Femur (tissue), 1 donor: ENCODE measurements at places on chromosomes 3 and 15.

- no peak for DNase-seq
Observed at GRCh38 chr3:119781330-119782198, at the start of gene NR1I2. Gene NR1I2, plus strand, starts transcription at chr3:119782101.

- no peak for DNase-seq
Observed at GRCh38 chr3:138232705-138233364, 45.7 kb downstream of the ARMC8 start.

DNA sequence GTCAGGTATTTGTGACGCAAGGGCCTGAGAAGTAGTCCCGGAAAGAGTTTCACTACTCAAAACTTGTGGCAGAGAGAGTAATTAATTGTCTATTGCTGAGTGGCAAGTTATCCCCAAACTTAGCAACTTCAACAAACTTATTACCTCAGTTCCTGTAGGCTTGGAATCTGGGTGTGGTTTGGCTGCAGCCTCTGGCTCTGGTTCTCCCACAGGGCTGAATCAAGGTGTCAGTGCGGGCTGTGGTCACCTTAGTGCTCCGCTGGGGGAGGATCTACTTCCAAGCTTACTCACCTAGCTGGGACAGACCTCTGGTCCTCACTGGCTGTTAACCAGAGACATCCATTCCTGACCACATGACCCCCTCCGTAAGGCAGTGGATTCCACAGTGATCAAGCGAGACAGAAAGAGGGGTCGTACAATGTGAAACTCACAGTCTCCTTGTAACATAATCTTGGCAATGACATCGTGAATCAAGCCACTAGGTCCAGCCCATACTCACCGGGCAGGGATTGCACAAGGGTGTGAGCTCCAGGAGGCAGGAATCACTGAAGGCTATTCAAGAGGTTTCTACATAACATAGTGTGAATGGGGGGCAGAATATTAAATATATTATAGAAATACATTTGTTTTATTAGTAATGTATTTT lies 138.3 kb downstream of the RYR3 start:
- no peak for DNase-seq

GRCh38 chr3:102662498-102662772 lies 227.6 kb downstream of the ZPLD1 start:
- DNase-seq = no peak

GRCh38 chr3:98890181-98890835 lies 11.2 kb downstream of the DCBLD2 start:
- DNase-seq = no peak

GRCh38 chr3:112061152-112061551 lies 25.0 kb upstream of the C3orf52 start:
- DNase-seq = no peak

- DNase-seq = no peak
Observed at GRCh38 chr15:26729581-26729980, 43.3 kb downstream of the GABRB3 start.

GRCh38 chr3:113948015-113948917 lies 453 bp downstream of the ZDHHC23 start:
- DNase-seq = peak; percentile 30

- DNase-seq = peak; percentile 78
Observed at GRCh38 chr3:130509008-130509407, 8.0 kb upstream of the COL6A6 start.

DNA sequence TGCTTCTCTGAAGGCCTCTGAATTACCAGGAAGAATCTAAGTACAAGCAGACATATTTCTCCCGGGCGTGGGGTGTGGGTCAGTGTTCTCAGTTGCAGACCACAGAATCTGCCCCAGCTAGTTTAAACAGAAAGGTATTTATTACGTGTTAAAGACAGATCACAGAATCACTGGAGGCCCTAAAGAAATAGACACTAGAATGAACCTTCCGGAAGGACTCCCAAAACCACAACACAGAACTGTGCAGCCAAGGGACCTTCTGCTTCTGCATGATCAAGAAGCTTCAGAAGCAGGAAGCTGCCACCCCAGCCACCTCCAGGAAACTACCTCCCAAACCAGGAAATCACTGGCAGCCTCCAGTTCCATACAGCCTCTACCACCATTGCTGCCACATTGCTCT lies 32.7 kb upstream of the ZFAND6 start:
- DNase-seq = no peak

GRCh38 chr3:151962912-151963311 lies 89.5 kb downstream of the SUCNR1 start:
- DNase-seq = no peak

- DNase-seq = no peak
Observed at GRCh38 chr3:33089515-33089914, 7.4 kb downstream of the GLB1 start.

GRCh38 chr3:182729903-182730674 lies 63.2 kb upstream of the ATP11B start:
- no peak for DNase-seq

DNA sequence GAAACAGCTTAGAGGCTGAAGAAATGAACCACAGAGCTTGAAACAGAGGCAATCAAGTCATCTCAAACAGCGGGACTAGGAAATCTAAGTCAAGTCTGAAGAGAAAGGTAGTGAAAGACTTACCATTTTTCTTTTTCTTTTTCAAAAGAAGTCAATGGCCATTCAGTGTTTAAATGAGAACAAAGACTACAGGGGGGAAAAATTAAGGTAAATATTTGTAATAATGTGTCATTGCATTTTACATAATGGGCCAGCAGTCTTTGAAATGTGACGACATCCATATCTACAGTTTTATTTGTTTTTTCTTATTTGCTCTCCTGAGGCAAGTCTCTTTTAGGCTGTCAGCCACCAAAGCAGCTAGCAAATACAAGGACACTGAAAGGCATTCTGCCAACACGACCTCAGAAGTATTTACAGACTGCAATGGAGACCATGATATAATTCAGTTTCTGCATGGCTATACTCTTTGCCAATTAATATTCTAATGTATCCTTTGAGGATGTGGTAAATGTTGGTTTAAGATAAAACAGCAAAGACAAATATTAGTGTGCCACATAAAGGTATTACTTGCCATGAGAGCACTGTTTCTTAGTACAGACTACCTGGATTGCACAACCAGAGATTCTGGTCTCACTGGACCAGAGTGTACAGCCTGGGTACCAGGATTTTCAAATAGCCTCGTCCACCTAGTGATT lies 307.0 kb upstream of the THBS1 start:
- DNase-seq = no peak

DNA sequence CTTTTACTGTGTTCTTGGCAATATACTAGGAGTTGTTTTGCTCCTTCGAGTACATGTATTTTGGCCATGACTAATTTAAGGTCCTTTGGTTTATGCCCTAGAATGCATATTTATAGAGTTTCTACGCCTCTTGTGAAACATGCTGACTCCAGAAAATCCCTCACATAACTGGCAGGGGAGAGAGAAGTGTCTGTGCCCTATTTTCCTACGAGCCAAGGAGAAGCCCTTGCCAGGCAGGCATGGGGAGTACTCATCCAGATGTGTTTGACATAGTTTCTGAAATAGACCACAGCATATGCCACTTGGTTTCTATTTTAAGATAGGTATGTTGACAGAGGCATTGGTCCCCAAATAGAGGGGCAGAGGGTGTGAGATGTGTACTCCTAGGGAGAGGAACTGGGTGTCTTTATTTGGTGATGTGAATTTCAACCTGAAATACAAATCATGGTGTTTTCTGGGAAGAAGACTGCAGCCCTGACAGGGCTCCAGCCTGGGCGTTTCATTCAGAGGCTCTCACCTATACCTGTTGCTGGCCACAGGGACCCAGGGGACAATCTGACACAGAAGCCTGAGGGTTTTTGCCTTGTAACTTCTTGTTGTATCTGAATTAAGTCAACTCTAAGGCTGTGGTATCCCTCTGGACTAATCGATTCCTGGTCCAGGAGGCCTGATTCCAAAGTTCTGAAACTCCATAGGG lies 267.8 kb upstream of the C2CD4B start:
- DNase-seq = peak; percentile 57

DNA sequence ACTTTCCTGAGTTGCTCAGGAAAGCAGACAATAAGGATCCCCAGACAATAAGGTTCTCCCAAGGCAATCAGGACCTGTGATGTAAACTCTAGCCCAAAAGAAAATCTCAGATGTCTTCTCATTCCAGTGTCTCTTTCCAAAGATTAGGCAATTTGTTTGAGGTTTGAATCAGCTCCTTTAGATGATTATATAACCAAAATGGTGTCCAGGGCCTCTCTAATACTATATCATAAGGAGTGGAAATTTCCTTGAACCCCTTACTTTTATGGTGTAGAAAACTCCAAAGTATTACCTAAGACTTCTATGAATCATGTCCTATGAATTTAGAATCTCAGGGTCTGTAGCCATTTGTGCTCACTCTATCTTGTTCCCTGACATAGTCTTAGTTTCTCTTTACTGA lies 65.9 kb downstream of the GPR176 start:
- no peak for DNase-seq

GRCh38 chr3:149473357-149474249 lies 894 bp upstream of the TM4SF4 start:
- DNase-seq = peak; percentile 73

DNA sequence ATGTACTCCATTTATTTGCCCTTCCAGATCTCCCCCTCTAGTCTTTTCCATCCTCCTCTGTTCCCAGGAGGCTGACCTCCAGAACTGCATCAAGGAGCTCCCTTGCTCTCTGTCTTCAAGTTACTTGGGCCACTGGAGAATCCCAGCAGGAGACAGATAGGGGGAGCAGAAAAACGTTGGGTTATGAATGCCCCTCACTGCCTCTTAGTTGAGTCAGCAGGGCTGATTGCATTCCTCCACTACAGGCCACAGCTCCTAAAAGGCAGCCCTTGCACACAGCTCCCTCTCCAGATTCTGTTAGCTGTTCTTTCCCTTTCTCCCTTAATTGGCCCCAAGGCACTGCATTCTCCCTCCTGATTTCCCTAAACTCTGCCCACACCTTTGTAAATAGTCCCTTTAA lies 12.4 kb upstream of the CEP152 start:
- no peak for DNase-seq

DNA sequence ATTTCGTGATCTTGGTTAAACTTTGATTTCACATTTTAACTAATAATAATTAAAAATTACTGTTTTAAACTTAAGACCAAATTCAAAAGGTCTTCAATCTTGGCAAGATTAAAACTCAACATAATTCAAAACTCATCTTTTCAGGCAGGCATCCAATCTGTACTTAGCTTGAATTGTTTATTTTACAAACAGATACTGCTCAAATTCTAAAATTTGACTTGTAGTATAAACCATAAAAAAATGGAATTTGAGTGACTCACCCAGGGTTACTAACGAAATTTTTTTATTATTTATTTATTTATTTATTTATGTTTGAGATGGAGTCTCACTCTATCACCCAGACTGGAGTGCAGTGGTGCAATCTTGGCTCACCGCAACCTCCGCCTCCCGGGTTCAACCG lies 64.4 kb downstream of the GAP43 start:
- no peak for DNase-seq

DNA sequence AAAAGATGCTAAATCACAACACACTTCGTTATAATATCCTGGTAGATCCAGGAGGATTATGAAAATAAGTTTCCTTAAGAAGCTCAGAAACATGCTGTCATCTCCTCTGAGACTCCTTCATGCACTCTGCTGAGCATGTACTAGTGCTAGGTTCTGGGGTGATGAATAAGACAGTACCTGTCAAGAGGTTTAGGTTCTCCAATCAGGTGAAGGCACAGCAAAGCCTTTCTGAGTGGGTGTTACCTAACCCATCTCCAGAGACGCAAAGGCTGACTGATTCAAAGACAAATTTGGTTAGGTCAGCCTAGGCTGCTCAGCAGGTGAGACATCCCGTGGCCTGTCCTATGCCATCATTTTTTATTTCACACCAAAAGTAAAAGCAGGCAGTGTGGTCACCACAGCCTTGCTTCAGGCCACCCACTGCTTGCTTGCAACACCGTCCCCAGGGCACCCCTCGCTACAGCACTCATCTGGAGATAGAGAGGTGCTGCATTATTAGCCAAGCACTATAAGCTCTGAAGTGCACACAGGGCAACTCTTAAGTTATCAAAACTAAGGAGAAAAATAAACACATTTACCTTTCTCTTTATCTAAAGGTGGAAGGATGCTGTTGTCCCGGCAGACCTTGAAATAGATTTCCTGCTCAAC lies 117.2 kb downstream of the TJP1 start:
- DNase-seq = no peak

- peak; percentile 57 for DNase-seq
Observed at GRCh38 chr3:50237133-50237651, 1.2 kb downstream of the GNAI2 start.

DNA sequence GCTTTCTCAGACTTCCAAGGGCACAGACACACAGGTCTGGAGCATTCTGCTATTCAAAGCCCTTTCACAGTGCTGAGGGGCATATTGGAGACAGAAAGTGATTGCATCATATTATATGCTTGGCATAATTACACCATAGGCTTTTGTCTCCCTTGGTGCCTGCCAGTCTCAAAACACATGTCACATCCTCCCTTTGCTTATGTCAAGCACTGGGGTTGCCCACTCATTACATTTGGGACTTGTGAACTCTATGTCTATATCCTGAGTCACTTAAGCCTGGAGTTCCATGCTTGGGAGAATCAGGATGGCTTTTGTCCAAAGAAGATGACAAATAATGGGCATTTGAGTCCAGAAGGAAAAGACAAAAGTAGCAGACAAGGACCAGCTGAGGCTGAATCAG lies 12.3 kb upstream of the PDZRN3 start:
- DNase-seq = no peak

- DNase-seq = no peak
Observed at GRCh38 chr3:128151758-128152274, 1.5 kb upstream of the EEFSEC start.

GRCh38 chr3:160379628-160380214 lies 19.3 kb downstream of the IFT80 start:
- DNase-seq = no peak

DNA sequence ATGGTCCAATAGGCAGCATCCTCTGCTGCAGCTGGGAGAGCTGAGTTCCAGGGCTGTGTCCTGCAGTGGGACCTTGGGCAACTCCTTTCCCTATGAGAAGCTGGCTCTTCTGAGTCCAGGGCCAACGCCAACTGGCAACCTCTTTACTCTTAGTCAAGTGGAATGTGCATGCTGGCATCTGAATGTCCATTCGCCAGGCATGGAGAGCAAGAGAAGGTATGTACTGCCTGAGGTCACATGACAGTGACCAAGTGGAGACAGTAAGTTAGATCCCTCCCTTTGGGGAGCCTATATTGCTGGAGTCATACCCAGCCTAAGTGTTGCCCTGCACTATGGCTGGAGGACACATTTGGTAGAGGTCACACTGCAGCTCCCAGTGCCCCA lies 12.1 kb downstream of the HEMK1 start:
- DNase-seq = no peak

- no peak for DNase-seq
Observed at GRCh38 chr3:130543322-130543721, 26.3 kb downstream of the COL6A6 start.

DNA sequence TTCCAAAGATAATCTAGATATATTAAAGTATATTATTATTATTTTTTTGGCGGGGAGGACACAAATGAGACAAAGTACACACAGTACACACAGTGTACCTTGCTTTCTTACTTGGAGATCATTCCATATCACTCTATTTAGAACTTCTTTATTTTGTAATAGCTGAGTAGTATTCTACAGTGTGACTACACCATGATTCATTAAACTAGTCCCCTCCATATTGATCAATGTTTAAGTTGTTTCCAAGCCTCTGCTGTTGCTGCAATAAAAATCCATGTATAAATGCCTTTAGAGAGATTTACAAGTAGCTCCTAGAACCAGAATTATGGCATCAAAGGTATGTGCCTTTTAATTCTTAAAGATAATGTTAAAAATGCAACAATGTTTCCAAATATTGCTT lies 38.8 kb downstream of the PYGO1 start:
- no peak for DNase-seq
